ENCODE measurements at places on chromosomes 6 and 20. TPM values are rescaled to one million over a fixed set of nuclear protein-coding genes. Genes with fewer than 3 reads are reported as not detected.

GRCh38 chr6:54320871-54321270, 12.6 kb downstream of the TINAG start:
- no peak for DNase-seq

DNA sequence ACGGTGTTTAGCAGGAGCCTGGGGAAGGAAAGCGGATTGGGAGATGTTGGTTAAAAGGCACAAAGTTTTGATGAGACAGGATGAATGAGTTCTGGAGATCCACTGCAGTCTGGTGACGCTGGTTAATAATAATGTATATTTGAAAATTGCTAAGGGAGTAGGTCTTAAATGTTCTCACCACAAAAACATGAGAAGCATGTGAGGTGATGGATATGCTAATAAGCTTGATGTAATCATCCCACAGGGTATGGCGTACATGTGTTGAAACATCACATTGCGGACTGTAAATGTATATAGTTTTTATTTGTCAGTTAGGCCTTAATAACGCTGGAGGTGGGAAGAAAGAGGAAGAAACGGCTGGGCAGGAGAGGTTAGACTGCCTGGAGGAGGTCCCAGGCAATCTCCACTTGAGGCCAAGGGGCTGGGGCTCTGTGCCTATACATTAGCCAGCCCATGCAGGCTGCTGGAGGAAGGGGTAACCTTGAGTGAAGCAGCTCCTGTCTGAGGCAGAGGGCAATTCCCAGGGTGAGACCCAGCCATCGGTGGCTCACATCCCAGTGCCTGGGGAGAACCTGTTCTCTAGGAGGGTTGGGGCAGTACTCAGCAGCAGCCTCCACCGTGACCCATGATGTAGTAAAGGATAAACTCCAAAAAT, 188.2 kb upstream of the QKI start:
- DNase-seq: peak; percentile 1

- no peak for DNase-seq
These were observed 70.0 kb downstream of the FOXC1 start for GRCh38 chr6:1679688-1680068.

Gene TRDN
- not detected for total RNA-seq

Gene TFAP2A
- 37.0 TPM for total RNA-seq

DNA sequence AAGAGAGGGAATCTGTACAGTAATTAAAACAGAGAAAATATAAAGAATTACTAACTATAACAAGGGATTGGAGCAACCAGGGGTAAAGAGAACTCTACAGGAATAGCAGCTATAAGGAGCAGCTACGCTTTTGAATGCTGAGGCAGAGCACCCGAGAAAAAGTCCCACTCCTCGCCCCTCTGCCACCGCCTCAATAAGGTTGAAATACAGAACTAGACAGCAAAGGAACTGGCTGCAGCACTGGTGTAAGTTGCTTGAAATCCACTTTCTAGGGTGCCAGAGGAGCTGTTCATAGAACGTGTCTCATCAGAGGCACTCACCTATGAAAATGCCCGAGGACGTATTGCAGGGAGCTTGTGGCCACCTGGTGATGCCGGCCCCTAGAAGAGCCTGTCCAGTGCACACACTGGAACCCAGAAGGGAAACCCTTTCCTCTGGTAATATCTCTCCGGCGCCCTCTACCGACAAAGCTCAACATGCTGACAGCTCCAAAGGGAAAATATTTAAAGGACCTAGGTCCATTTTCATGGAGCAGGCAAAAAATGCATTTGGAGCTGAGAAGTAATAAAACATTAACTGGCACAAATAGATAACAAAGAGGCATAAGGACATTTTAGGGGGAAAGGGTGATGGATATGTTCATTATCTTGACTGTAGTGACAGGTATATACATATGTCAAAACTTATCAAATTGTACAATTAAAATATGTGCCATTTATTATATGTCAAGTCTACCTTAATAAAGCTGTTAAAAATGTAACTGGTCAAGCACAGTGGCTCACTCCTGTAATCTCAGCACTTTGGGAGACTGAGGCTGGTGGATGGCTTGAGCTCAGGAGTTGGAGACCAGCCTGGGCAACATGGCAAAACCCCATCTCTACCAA, 137.4 kb upstream of the HDAC2 start:
- peak; percentile 14 for DNase-seq

- no peak for DNase-seq
These were observed 14.7 kb downstream of the UST start for GRCh38 chr6:148761527-148762011.

GRCh38 chr6:35774116-35774794, 2.1 kb upstream of the CLPSL2 start:
- DNase-seq: no peak

Gene TNXB
- total RNA-seq: 0.31 TPM

Gene SMPDL3A
- total RNA-seq: 4.7 TPM

All from foreskin keratinocyte (primary cell).